ENCODE measurements at places on chromosomes 16 and 17.

DNA sequence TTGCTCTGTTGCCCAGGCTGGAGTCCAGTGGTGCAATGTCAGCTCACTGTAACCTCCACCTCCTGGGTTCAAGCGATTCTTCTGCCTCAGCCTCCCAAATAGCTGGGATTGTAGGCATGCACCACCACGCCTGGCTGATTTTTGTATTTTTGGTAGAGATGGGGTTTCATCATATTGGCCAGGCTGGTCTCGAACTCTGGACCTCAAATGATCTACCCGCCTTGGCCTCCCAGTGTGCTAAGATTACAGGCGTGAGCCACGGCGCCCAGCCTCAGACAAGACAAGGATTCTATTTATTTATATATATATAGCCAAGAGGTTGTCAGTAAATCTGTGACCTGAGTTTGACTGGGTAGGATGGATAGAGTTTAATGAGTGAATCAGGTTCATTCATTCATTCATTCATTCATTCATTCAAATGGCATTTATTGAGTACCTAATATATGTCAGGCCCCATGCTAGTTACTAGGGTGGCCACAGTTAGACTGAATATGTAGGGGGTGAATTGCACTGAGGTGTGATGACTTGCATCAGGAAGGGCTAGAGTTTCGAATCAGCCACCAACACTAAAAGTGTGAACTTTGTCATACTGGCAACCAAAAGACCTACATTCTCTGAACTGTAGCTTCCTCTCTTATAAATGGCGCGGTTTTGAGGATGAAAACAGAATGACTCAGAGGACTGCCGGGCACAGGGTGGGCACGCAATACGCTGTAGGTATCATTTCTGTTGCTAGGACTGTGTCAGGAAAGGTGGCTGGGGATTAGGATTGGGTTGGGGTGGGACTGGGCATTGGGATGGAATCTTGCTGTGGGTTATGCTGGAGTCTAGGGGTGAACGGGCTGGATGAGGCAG is 37.8 kb downstream of the ITGAE start:
- DNase-seq: no peak

DNA sequence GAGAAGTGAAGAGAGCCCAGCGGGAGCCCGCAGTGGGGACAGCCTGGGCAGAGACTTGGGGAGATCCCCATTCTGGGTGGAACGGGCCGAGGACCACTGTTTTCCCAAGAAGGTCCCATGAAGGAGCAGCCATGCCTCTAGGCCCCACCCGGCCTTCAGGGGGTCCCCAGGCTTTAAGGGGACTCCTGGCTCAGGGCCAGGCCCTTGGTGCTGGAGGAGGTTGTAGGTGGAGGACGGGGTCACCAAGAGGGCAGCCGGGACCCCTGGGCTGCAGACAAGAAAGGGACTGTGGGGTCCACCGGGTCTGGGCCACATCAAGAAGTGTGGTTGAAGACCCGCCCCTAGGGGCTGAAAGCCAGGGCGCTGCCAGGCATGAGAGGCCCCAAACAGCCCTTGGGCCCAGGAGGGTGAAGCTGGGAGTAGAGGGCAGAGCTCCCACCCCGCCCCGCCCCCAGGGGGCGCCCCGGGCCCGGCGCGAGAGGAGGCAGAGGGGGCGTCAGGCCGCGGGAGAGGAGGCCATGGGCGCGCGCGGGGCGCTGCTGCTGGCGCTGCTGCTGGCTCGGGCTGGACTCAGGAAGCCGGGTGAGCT is at the start of gene PRSS21:
TSS of gene PRSS21 (plus strand) at position 487 of the 589 bp plus-strand sequence. CDS start at position 519, 32 bp downstream.
- no peak for DNase-seq

- peak; percentile 40 for DNase-seq
Observed at GRCh38 chr17:59451706-59452105, 113.7 kb upstream of the DHX40 start.

- DNase-seq: peak; percentile 60
Observed at GRCh38 chr16:29816694-29817441, 916 bp downstream of the PAGR1 start.

GRCh38 chr16:66902648-66903543 is 15.8 kb downstream of the CDH16 start:
- DNase-seq: no peak

DNA sequence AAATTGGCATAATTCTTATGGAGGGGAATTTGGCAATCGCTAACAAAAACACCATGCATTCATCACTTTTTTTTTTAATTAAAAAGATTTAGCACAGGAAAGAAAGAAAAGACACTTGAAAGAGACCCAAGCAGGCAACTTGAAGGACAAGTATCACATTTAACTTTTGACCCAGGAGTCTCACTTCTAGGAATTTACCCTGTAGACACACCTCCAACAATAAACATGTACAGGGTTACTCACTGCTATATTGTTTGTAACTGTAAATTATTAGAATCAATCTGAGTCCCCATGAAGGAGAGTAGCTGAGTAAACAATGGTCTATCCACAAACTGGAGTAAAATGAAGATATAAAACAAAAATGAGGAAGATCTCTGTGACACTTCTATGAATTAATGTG is 10.1 kb downstream of the KIAA0753 start:
- no peak for DNase-seq

GRCh38 chr17:65220732-65221131 is 83.6 kb downstream of the RGS9 start:
- DNase-seq: peak; percentile 35

GRCh38 chr17:11282586-11282985 is 41.6 kb downstream of the SHISA6 start:
- DNase-seq: no peak

DNA sequence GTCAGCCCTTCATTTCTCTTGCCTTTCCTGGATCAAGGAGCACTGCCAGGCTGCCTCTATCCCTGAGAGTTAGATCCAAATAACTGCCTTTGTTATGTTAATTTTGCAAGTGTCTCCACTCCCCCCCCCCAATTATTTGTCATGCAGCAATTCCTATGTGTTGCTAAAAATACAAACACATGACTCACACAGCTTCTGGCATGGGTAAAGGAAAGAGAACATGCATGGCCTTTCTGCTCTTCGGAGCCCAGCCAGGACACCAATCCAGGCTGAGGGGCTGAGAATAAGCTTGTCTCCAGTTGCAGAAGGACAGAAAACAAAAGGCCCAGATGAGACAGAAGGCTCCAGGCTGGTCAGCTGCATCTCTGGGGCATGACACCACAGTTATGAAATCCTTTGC is 148.0 kb upstream of the TNRC6C start:
- DNase-seq: peak; percentile 82

DNA sequence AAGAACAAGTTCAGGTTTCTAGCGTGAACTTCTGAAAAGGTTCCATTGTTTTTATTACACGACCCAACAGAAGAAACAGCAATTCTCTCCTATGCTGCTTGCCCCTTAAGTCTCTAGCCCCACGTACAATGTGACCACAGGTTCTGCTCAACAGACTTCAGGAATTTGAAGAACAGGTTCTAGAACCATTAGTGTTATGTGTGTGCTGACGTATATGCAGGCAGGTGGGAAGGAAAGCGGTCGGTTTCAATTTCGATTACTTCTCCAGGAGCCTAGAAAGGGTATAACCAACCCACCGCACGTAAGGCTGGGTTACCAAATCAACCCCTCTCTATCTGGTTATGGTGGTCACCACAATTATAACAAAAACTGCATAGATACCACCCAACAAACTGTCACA is 39.4 kb downstream of the XPO6 start:
- DNase-seq: no peak

DNA sequence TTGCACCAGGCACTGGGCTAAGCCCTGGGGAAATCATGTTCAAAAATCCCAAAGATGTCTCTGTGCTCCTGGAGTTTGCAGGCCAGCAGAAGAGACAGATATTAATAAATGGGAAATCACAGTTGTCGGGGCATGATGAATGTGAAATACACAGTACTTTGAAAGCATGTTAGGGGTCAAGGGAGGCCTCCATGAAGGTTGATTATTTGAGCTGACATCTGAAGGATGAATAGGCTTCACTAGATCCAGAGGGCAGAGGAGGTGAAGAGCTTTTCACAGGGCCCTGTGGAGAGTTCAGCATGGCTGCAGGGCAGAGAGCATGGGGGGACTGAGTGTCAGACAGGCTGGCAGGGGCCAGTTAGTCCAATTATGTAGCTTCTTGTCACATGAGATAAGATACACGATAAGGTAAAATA is 2.6 kb downstream of the ANKRD40CL start:
- no peak for DNase-seq

DNA sequence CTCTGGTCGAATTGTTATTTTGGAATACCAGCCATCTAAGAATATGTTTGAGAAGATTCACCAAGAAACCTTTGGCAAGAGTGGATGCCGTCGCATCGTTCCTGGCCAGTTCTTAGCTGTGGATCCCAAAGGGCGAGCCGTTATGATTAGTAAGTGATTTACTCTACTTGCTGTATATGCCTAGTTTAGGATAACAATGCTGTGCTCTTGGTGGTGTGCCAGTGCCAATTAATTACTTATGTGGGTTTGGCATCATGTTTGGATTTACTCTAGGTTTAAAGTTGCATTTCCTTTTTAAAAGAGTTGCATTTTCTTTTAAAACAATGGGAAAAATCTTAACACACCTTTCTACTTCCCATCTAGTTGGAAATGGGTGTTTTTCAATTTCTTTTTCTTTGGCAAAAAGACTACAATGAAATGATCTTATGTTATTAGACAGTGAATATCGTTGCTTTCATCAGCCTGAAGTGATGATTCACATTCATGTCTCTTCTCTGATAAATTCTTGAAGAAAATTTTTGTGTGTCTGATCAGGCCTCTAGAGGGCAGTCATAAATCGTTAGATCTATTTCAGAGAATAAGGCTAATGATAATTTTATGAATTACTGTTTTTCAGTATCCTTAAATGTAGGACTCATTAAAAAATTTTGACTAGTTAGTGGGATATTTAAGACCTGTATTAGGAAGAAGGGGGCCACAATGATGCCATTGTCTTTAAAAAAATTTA is 5.6 kb downstream of the SF3B3 start:
- peak; percentile 72 for DNase-seq

- DNase-seq: no peak
Observed at GRCh38 chr16:12024429-12024828, 47.9 kb downstream of the SNX29 start.

DNA sequence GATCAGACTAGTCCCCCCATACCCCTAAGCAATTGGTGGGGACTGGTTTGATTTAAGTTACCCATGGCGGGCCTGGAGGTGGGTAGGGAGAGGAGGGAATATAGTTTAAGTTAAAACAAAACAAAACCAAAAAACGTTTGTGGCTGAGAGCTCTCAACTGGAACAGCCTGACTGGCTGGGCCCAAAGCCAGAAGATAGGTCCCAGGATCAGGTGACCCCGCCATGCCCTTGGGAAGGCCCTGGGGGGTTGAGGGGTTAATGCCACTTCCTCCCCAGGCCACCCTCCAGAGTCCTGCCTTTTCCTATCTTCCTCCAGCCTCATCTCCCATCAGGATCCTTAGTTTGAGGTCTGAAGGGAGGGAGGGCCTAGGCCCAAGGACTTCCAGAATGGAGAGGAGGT is 82.3 kb upstream of the LHX1 start:
- DNase-seq: no peak

- DNase-seq: peak; percentile 92
Observed at GRCh38 chr16:81711657-81712319, 67.3 kb upstream of the PLCG2 start.

- DNase-seq: no peak
Observed at GRCh38 chr17:36870720-36870999, 66.6 kb upstream of the LHX1 start.

DNA sequence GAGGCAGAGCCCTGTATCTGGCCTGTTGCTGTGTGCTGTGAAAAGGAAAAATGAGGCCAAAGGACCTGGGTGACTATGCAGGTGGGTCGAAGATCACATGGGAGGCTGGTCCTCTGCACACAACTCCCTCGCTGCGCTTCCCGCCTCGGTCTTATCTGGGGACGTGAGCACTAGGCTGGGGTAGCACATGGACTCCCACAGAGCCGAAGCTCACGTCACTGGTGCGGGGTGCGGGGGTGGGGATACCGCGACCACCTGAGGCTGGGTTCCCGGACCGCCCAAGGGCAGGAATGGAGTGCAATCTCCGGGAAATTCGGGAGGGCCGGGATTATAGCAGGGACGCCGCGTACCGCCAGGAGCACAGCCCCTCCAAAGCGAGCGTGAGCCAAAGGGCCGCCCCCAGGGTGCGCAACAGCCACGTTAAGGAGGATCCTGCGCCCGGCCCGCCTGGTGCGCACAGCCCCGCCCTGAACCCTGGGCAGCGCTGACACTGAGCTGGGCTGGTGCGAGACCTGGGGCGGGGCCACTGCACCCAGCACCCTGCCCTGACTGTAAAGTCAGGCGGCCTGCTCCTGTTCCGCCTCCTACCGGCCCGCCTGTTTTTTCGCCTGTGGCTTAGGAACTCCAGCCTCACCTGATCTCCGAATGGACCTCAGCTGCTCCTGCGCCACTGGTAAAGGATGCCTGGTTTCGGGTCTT is 4.8 kb downstream of the MT1A start:
- DNase-seq: peak; percentile 38

DNA sequence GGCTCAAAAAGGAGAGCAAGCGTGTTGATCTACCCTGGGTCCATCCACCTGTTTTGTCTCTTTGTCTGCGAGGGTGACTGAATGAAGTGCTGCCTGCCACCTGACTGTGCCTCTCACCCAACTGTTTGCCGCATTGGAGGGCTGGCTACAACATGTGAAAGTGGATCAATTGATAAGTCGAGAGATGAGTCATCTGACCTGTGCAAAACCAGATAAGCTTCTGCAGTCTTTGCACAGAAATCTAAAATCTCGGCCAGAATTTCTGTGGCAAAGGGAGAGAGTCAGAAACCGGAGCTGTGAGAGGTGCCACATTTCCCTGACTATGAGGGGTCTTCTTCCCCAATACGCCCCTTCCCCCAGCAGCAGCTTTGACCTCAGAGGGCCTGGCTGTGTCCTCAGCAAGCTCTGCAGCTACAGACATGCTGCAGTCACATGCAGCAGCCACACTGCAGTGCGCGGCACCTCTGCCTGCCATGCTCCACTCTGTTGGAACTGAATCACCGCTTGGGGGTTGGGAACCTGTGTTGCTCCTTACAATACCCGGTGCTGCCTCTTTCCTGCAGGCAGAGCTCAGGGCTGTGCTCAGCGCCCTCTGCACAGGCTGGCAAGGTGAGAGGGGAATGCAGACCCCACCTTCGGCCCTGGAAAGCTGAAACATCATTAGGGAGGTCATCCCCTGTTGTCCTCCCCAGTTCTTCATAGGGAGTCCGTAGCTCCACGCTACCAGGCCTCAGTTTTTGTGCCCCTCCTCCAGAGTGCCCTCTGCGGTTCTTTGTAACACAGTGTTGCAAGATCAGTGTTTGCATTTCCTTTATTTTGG is 16.2 kb upstream of the HAS3 start:
- DNase-seq: no peak

- DNase-seq: no peak
Observed at GRCh38 chr16:86520317-86521210, 10.2 kb downstream of the FOXF1 start.
